Hindlimb muscle (tissue), 1 donor: ENCODE measurements at places on chromosomes 5 and 9. TPM values are rescaled to one million over a fixed set of nuclear protein-coding genes. Genes with fewer than 3 reads are reported as not detected.

Gene LAMC3
- polyA plus RNA-seq, result 2.1 TPM

Gene IFNA14
- not detected for polyA plus RNA-seq

Gene SLC6A18
- not detected for polyA plus RNA-seq

Gene OMD
- 2.7 TPM for polyA plus RNA-seq

Gene CD274
- 1.5 TPM for polyA plus RNA-seq

Gene NSUN2
- polyA plus RNA-seq, result 49.2 TPM

Gene MEIKIN
- not detected for polyA plus RNA-seq

Gene FGFR4
- polyA plus RNA-seq, result 195 TPM

Gene DOCK8
- polyA plus RNA-seq, result 8.2 TPM

Gene STING1
- polyA plus RNA-seq, result 49.0 TPM

Gene ITK
- polyA plus RNA-seq, result 0.31 TPM

Gene FCN1
- polyA plus RNA-seq, result 3.8 TPM

Gene NRG2
- 1.7 TPM for polyA plus RNA-seq

DNA sequence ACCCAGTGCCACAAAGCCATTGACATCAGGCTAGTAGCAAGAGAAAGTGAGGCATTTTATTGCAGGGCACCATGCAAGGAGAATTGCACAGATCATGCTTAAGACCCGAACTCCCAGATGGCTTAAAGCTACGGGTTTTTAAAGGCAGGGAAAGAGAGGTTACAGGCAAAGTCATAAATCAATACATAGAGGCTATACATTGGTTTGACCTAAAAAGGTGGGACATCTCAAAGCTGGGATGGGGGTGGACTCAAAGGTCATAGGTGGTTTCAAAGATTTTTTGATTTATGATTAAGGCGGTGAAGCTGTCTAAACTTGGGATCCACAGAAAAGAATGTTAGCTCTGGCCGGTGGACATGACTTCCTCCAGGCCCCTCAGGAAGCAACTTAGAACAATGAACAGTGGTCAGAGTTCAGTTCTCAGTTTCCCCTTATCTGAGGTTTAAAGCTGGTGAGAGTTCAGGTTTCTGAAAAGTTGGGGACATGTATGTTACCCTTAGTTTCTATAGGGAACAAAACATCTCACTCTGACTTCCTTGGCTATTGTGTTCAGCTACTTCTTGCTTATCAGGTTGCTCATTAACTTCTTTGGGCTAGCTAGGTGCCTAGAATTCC, 6.0 kb upstream of the RBM22 start:
- no peak for DNase-seq

DNA sequence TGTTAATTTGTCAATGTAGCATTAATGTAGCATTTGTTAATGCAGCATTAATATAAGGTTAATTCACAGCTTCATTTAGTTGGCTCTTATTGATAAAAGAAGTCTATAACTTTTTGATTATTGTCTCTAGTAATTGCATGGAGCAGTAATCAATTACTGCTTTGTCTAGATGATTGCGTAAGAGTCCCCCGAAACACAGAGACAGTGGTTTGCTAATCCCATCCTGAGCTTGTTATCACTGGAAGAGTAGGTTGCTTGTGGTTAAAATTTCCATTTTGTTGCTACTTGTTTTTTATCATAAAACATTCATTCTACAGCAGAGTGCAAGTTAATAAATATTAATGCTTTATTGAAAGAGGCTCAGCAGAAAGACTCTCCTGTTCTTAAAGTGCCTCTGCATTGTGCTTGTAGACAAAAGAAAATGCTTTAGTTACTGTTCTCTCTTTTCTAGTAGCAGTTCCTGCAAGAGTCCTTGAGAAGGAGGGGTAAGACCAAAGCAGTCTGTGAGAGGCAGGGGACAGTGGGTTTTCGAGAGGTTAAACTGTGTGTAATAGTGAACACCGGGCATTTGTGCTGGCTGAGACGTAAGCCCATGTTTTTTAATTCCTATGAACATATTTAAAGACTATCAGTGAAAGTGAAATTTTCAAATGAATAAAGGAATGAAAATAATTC, 291.7 kb downstream of the TRPM3 start:
- DNase-seq, result no peak

GRCh38 chr9:128987805-128988204, 40.3 kb downstream of the NUP188 start:
- DNase-seq, result peak; percentile 54

- DNase-seq, result no peak
Measured at GRCh38 chr5:53276825-53277224, 167.3 kb upstream of the MOCS2 start.

DNA sequence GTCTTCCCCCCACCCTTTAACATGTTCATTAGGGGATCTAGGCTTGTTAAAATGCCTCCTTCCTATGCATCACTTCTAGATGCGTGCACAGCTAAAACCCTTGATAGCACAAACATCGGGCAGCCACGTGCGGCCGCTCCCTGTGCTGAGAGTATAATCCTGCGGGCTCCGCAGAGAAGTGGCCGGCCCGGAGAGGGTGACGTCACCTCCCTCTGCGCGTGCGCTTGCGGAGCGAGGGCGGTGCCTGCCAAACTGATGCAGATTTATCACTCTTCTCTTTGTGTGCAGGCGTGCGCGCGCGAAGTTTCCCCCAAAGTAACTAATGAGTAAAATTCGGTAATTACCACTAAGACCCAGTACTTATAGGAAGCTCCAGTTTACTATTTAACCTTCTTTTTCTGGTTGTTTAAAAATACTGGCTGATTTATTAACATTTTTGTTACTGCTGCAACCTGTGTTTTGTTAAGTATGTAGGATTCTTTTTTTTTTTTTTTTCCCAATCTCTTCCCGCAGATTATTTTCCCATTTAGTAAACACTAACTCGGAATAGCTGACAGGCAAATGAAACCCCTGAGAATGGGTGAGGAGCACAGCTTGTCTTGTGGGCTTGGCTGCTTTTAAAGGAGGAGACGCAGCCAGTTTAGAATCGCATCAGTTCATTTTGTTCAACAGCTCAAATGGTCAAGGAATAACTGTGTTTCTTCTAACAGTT, 121.6 kb downstream of the TRIO start:
- peak; percentile 93 for DNase-seq

GRCh38 chr5:7802855-7803254, 48.1 kb downstream of the CFAP90 start:
- DNase-seq, result no peak

- DNase-seq, result no peak
Measured at GRCh38 chr9:120915854-120916470, 10.6 kb downstream of the TRAF1 start.

DNA sequence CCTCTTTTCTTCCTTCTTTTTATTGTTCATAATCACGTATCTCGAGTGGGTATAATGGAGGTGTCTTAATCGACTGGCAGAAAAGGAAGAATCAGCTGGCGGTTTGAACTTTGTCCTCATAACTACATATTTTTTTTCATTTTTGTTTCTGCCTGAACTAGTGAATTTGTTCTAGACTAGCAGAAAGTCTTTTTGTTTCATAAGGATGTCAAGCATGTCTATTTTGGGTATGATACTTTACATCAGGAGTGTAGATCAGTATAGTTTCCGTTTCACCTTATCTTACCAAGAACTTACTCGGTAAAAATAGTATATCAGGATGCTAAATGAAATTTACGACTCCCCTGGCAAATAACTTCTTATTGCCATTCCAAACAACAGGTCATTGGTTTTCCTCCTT, 278.9 kb downstream of the CHSY3 start:
- no peak for DNase-seq

GRCh38 chr9:120859361-120859760, 16.6 kb upstream of the PSMD5 start:
- DNase-seq, result no peak

- DNase-seq, result no peak
Measured at GRCh38 chr9:70222354-70222753, 36.4 kb upstream of the SMC5 start.

GRCh38 chr9:4640027-4640426, 22.1 kb upstream of the PLPP6 start:
- DNase-seq, result no peak

DNA sequence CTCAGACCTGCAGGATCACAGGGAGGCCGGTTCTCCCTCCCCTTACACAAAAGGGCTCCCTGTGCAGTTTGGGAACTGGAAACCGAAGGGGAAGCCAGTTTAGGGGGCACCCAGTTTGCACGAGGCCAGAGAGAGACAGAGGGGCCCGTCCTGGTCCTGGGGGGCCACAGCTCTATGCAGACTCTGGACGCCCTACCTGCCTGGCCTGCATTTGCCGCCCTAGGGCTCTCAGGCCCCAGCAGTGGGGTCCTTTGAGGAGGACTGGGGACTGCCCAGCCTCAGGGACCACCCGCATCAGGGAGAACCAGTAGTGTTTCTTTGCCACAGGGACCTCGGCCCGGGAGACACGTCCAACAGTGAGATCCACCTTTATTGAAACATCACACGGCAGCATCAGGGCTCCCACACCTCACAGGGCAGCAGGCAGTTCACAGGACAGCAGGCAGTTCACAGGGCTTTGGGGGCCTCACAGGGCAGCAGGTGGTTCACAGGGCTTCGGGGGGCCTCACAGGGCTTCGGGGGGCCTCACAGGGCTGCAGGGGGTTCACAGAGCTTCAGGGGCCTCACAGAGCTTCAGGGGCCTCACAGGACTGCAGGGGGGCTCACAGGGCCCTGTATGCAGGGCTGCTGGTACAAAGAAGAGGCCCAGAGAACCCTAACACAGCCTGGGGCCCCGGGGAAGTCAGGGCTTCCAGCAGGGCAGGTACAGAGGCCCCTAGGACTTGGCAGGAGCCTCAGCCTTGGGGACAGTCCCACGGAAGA, 648 bp upstream of the NSMF start:
- no peak for DNase-seq

DNA sequence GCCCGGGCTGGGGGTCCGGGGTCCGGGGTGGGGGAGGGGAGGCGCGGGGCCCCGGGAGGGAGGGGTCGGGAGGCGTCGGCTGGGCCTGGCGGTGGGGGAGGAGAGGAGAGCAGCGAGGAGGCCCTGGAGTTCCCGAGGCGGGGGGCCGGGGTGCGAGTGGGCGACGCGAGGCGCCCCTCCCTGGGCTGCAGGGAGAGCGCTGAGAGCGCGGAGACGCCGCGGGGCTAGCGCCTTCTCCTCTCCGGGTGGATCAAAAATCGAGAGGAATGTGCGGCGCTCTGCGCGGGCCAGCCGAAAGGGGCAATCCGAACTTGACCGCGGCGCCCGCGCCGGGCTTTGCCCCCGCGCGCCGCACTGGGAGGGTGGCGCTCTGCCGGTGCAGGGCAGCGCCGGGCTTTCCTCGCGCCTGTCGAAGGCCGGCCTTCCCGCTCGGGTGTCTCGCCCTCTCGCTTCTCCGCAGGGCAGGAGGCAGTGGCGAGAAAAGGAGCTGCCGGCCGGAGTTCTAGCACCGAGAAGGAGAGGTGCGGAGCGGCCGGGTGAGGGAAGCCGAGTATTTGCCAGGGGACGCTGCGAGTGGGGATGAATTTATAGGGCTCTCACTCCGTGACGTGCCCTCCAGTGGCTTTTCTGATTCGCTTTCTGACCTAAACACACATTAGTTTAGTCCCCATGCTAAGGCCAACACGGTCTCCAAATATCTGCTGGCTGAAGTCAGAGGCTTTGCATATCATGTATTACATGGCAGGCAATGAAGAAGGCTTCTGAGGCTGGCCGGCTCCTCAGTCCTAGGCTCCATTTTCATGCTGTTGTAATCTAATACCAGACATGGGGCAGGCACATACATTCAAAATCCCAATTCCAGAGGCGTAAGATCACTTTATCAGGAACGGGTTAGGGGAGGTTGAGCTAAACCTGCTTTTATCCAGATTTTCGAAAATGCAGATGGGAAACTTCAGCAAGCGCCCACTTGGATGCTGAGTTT, 503 bp upstream of the GDNF start:
- DNase-seq, result peak; percentile 45

GRCh38 chr5:75366787-75367186, 29.8 kb downstream of the HMGCR start:
- DNase-seq, result no peak

- peak; percentile 82 for DNase-seq
Measured at GRCh38 chr9:133609311-133610098, at the start of gene FAM163B. Gene FAM163B, minus strand, starts transcription at chr9:133609389. Its CDS starts 29,166 bp downstream, at chr9:133580223.

GRCh38 chr5:160152287-160152686, 33.0 kb upstream of the PWWP2A start:
- DNase-seq, result no peak

- peak; percentile 41 for DNase-seq
Measured at GRCh38 chr5:65722575-65723403, 784 bp downstream of the NLN start.

DNA sequence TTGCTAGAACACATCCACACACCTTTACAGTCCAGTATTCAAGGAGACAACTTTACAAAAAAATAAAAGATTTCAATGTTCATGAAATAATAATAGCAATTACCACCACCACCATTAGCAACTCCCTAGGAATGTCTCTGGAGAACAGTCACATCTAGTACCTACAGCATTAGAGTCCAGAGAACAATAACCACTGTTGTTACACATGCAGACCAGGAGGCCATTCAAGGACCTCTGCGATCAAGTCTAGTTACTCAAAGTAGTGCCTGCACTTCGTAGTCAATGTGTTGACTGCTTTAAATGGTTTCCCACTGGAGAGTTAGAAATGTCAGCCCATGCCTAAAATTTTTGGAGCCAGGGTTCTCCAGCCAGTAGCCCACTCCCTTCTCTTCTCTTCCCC, 244.4 kb downstream of the DEPDC1B start:
- no peak for DNase-seq

DNA sequence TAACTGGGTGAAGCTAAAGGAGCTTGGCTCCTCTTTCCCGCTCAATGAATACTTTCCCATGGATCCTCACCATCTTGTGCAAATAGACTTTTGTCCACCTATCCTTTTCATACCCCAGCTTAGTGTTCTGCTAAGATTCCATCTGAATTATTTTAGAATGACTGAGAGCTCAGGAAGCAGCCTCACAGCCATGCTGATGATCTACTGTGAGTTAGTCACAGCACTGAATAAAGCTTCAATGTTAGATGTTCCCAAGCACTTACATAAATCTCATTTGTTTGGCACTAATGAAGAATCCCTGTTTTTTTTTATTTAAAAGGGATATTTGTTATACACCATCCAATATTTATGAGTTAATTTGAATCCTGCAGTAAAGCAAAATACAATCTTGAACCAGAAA, 317.6 kb upstream of the TRPC7 start:
- DNase-seq, result no peak

- DNase-seq, result no peak
Measured at GRCh38 chr5:10826971-10827370, 65.9 kb upstream of the DAP start.

DNA sequence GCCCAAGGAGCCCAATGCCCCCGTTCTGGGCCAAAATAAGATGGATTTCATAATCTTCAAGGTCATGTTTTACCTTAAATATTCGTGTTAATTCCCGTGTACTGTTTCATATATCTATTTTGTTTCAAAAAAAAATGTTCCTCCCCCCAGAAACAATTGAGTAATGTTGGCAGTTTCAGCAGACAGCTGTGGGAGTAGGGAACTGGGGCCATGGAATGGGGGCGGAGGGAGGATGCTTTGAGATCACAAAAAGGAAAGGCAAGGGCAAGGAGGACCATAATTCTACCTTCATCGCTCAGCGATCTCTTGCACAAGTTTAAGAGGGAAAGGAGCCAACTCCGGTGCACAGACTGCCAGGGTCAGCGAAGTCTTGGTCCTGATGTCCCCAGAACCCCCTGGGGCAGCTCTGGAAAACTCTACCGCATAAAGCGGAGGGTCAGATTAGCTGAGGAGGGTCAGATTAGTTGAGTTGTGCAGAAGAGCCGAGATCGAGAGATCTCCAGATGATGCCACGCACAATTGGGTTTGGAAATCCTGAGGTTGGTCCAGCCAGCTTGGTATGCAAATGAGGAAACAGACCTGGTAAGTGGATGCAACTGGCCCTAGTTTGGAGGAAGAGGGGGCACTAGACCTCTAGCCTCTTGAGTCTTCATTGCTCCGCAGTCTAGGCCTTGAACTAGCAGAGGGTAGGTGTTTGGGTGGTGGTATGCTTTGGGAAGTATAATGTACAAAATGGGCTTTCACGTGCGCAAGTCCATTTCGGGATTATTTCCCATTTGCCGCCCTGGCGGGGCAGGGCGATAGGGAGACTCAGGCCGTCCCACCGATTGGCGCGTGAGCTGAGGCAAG, 24.0 kb downstream of the CDKN2A start:
- DNase-seq, result no peak
